Left lobe of liver (tissue), 2 donors: ENCODE measurements at places on chromosomes 2 and 18.
A peak's percentile ranks its signal among the peaks of the same experiment; 100 is the strongest.

DNA sequence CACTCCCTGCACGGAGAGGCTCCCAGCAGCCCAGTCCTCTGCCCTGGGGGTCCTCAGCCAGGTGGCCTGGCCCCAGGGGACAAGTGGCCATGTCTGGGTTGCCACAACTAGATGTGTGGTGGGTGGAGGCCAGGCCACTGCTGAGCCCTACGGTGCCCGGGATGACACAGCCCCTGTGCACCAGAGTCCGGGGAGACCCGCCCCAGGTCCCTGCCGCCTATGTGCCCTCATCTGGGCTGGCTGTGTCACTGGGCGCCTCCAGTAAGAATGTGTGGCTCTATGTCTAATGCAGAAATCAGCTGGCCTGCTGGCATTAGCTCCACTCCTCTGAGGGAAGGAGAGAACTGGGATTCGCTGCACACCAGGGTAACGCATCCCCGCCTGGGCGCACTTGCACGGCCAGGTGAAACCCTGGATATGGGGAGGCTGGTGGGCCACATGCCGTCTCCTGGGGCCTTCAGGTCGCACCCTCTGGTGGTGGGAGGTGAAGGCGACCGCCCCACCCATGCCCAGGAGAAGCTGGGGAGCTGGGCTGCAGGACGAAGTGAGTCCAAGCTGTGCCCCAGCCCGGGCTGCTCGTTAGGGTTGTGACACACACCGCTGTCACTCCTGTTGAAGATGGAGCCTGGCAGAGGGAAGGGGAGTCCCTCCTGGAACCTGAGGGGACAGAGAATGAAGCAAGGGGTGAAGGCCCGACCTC, 136.1 kb downstream of the PTGR3 start:
- no peak for DNase-seq

- DNase-seq, result no peak
These were observed 43.7 kb upstream of the SEMA4C start for GRCh38 chr2:96913398-96914202.

DNA sequence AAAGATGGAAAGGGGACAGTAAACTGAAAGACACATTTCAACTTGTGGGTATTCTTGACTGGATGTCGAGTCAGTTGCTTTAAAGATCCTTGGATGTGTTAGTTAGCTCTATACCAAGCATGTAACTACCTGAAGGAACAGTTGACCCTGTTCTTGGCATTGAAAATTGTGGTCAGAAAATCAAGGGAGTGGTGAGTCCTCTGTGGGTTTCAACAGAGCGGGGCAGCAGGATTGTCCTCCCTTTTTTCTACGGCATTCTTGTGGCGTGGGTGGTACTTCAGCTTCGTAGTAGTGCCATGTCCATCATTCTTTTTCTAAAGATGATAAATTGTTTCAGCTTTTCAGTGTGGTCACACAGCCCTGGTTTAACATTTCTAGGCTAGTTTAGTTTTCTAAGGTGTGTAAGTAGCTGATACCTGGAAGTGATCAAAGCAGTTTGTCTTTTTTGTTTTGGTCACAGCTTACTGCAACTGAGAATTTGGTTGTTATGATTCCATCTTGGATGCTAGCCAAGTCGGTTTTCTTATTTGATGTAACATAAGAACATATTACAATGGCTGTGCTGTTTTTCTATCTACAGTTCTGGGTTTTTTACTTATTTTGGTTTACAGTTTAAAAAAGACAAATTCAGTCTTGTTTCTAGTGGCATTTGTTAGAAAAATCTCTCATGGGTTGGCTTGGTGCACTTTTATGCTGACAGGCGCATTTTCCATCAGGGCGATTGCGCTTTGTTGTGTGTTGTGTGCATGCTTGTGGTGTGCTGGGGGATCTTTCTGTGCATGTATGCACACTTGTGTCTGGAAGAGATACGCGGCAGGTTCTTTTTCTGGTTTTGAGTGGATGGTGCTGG, 84.7 kb downstream of the ZNF407 start:
- no peak for DNase-seq

DNA sequence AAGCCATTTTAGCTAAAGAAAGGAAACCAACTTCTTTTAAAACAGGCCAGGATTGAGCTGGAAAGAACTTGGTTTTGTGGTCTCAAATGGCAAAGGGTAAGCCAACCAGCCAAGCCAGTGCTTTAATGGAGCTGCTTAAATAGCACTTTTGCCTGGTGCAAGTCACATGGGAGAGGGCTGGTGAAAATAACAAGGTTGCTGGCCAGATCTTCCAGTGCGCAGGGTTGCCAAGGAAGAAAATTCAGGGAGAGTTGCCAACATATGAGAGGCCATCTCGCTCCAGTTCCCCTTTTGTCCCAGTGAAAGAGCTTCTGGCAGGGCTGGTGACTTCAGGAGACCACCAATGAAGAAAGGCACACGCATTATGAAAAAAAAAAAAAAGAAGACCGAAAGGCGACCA, 57.3 kb downstream of the IRS1 start:
- peak; percentile 82 for DNase-seq

GRCh38 chr18:33605250-33605649, 27.2 kb downstream of the ASXL3 start:
- DNase-seq, result no peak

- no peak for DNase-seq
These were observed 601.0 kb downstream of the XIRP2 start for GRCh38 chr2:167489325-167489724.

- no peak for DNase-seq
These were observed 239.6 kb downstream of the CDH20 start for GRCh38 chr18:61572871-61573270.

- no peak for DNase-seq
These were observed 78.3 kb downstream of the TGIF1 start for GRCh38 chr18:3528231-3528630.

GRCh38 chr2:143152637-143153036, 23.4 kb downstream of the ARHGAP15 start:
- no peak for DNase-seq

DNA sequence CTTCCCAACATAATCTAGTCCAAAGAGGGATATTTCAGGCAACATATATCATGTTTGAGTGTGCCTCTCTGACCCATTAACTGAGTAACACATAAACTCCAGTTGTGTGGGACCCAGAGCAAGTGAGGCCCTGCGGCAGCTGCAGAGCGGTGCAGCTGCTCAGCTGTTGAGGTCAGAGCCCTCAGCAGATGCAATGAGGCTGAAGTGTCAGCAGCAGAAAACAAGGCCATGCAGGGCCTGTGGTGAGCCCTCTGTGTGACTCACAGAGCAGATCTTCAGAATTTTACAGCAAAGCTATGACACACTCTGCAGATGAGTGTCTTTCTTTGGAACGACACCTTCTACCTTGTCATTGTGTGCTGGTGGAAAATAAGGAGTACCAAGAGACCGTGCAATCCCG, 168.5 kb downstream of the CBLN2 start:
- no peak for DNase-seq

DNA sequence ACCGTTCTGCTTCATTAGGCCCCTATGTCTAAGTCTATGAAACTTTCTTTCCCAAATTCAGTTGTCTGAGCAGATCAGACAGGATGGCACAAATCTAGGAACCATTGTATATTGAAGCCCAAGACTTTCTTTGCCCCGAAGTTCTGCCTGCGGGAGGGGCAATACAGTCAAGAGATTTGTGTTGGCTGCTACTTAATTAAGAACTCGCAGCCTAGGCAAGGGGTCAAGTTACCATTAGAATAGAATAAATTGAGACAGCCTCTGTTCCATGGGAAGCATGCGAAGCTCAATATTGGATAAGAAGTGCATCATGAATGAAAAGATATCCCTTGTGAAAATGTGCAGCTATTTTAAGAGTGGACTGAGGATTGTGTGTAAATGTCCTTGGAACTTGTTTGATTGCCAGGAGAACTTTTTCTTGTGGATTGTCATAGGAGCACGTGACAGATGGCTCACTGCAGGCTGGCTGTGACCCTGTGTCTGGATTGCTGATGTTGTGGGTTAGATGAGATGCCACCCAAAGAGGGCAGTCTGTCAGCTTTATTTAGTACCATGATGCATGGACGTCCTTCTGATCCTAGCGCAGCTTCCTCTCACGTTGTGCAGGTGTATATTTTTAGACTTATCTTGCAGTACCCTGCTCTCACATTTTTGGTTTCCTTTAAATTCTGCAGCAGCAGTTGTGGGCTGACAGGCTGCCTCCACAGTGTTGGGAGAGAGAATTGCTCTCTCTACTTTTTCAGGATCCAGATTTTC, 30.9 kb downstream of the HAUS1 start:
- DNase-seq, result no peak

- DNase-seq, result no peak
These were observed 14.1 kb upstream of the CASP8 start for GRCh38 chr2:201246280-201246679.

DNA sequence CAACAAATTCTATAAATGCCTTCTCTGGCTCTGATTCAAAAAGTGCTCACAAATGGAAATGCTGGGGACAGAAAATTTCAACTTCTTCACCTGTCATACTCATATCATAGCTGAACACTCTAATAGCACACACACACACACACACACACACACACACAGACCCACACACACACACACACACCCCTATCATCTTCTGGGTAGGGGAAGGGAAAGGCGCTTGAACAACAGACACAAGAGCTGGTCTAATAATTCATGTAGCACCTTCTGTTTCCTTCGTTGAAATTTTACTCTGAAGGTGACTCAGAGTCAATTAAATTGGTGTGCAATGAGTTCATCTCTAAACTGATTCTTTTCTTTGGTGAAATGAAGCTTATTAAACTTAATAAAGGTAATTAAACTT, 32.9 kb downstream of the CD28 start:
- no peak for DNase-seq

- no peak for DNase-seq
These were observed 103.7 kb upstream of the THOC1 start for GRCh38 chr18:371609-371982.

DNA sequence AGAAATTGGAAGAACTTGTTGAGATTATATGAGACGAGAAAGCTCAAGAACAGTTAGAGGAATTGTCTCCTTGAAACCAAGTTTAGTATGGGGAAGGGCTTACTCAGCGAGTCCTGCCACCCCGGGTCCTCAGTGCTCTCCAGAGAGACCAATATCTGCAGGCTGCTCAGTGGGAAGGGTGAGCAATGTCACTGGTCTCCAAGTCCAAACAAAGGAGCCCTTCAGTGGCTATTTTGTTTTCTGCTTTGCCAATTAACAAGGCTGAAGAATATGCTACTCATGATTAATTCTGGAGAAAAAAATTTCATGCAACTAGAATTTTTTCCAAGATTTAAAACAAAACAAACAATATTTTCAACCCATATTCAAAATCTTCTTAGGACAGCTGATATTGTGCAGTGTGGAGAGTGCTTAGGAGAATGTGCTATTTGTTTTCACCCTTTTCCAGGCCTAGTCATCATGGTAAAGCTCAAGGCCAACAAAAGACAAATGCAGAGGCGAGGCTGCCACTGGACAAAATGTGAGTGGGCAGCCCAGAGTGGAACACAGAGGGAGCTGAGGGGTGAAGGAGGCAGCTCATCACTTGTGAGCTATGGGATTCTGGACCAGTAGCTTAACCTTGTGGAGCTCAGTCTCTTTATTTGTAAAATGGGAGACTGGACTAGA, 83.8 kb upstream of the TMEM17 start:
- no peak for DNase-seq

GRCh38 chr2:157990173-157990572, 111.5 kb upstream of the UPP2 start:
- DNase-seq, result no peak

DNA sequence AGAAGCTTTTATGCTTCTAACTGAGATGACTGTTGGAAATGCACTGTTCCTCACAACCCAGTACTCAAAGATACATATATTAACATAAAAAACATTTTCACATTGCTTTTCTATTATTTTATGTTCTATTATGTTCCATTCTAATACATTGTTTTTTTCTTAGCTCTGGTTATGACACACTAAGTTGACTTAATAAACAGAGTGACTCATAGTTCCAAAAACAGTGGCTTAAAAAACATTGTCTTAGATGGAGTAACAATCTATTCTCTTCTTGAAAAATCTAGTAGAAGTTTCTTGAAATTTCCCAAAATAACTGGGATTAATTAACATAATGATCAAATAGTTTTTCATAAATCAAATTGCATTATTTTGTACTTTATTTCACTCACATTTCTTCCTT, 328.2 kb upstream of the LRATD1 start:
- DNase-seq, result no peak

- no peak for DNase-seq
These were observed 98.0 kb upstream of the EFEMP1 start for GRCh38 chr2:56021579-56021978.

GRCh38 chr2:188459061-188459460, 167.4 kb downstream of the GULP1 start:
- DNase-seq, result no peak

DNA sequence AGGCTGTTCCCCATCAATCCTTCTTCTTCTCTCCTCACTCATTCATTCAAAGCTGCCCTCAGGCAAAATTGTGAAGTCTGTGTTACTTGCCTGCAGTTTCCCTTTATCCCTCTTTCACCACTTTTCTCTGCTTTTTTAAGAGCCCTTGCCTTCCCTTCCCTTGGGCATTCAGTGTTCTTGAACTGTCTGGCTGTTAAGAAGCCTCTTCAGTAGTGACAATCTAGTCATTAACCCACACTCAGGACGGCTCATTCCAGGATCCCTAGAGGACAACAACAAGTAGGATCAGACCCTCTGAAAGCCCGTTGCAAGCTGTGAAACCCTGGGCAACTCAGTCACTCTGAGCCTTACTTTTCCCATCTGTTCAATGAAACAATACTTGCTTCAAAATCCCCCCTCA, 615.7 kb downstream of the EPHA4 start:
- DNase-seq, result no peak

GRCh38 chr2:45664635-45665261, 13.3 kb downstream of the PRKCE start:
- DNase-seq, result no peak

GRCh38 chr2:229943770-229944449, 21.6 kb downstream of the FBXO36 start:
- DNase-seq, result no peak

DNA sequence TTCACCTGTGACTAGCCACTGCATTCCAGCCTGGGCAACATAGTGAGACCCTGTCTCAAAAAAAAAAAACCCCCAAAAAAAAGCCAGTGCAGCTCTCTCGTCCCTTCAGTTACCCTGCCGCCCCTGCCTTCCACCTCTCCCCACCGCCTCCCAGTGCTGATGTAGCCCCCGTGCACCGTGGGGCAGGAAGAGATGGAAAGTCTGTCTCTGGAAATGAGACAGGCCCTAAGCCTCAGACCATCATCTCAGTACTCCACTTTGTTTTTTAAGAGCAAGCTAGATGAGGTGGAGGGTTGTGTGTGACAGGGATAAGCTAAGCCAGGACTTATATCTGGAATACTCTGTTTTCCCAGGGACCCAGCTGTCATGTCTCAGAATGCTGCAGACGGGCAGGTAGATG, 32.0 kb downstream of the MERTK start:
- DNase-seq, result no peak
